ENCODE measurements at places on chromosomes 4 and X.

- no peak for DNase-seq
Measured at GRCh38 chr4:143291314-143291713, 45.4 kb upstream of the GAB1 start.

DNA sequence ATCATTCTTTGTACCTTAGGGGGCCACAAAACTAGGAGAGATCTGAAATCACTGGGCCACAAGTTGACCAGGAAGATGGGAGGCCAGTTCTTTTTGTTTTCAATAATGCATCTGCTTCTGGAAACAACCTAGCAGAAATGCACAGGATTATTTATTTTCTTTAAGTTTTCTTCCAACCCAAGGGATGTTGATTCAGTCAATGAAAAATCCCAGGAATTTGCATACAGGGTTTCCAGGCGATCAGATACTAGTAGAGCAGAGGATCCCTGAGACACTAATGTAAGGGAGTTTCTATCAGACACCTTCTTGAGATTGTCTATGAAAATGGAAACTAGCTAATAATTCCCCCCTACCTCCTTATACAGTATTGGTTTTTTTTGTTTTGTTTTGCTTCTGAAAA lies 7.4 kb downstream of the ATOH1 start:
- no peak for DNase-seq

- DNase-seq = no peak
Measured at GRCh38 chr4:107380836-107381438, 339.1 kb downstream of the PAPSS1 start.

GRCh38 chr4:32574803-32575202 lies 1854.6 kb downstream of the PCDH7 start:
- DNase-seq = no peak

DNA sequence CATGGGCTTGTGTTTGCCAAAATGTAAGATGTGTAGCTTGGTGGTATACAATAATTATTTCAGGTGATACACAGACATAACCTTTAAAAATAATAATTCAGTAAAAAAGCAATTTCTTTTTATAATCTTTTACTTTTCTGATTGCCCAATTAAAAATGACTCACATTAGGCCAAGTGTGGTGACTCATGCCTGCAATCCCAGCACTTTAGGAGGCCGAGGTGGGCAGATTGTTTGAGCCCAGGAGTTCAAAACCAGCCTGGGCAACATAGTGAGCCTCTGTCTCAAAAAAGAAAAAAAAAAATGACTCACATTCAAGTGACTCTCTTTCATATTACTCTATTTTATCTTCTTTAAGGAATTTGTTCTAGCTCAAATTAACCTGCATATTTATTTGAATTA lies 449.4 kb upstream of the HTR2C start:
- DNase-seq = no peak

DNA sequence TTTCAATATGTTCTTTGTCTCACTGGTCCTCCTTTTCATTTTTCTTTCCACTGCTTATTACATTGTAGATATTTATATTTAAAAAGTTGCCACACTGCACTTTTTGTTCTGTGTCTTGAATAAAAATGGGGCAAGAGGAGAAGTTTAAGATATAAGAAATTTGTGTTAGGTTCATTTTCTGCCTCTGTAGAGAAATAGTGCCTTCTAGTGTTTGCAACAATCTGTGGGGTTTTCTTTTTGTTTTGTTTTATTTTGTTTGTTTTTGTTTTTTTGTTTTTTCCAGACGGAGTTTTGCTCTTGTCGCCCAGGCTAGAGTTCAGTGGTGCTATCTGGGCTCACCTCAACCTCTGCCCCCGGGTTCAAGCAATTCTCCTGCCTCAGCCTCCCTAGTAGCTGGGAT lies 20.1 kb upstream of the SMIM14 start:
- DNase-seq = no peak

- peak; percentile 67 for DNase-seq
Measured at GRCh38 chr4:1053080-1053661, 41.7 kb downstream of the FGFRL1 start.

DNA sequence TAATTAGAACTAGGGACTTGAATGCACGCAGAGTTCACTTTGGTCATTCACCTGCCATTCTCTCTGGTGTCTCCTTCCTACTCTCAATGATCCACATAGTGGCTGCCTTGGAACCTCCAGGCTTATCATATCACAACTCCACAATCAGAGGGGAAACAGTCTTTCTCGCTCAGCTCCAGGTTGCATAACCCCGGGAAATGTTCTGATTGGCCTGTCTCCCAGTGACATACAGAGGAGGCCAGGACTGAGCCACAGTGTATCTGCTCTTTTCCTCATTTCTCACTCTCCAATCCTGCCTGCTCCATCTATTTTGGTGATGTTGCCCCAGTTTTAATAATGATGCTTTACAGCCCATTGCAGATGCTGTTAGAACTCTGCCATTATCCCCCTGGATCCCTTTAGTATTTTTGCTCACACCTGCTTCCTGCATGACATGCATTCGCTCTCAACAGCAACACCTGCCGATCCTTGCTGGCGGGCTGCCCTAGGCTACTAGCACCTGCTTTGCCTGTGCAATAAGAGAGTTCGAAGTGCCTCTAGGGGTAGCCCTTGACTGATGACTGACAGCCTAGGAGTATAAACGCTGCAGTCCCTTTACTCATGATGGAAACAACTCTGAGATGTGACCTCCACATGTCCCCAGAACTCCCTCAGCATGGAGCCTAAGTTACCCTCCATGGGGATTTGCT lies 211.3 kb upstream of the RPS6KA3 start:
- no peak for DNase-seq

DNA sequence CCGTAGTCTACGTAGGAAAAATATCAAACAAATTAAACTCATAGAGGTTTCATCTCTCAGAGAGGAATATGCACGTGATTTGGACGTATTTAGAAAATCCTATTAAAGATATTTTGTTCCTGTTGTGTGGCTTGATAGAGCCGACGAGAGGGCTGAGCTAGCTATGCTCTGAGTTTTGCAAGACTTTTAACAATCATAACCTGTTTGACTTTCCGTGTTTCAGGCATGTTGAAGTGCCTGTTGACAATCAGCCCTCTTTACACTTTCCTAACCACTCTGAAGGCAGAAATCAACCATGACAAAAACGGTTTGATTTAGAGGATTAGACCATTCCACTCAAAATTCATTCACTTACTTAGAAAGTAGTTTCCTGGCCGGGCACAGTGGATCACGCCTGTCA lies 297.3 kb downstream of the ASMT start:
- no peak for DNase-seq

- no peak for DNase-seq
Measured at GRCh38 chr4:177092807-177093206, 216.9 kb upstream of the NEIL3 start.

DNA sequence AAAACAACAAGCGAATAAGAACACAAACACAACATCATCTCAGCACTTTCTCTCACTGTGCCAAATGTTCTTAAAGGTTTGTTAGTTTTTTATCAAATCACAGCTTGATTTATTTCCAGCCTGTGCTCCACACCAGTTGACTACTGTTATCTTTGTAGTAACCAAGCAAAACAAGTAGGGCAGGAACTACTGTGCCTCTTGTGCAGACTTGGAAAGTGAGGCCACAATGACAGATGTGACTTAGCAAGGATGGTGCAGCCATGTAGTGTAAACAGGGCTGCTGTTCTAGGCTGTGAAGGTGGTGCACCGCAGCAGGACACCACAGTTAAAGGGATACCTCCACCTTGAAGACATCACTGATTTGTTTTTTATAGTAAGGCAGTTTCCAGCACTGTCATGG lies 170.0 kb downstream of the IL1RAPL1 start:
- DNase-seq = no peak

- no peak for DNase-seq
Measured at GRCh38 chr4:67912080-67912479, 28.3 kb upstream of the TMPRSS11D start.

DNA sequence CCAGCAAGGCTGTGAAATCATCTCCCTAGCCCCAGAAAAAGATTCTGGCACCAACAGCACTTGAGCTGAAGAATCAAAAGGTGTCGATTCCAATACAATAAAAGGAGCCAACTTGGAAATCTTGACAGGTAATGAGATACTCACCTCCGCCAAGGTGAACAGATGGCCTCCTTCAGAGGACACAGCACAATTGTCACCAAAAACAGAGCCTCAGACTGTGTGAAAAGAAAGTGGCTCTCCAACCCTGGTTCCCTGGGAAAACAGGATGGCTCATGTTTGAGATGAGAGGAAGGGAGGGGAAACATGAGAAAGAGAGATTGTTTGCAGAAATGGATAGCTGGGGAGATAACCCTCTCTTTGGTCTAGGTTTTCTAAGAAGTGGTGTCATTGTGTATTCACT lies 168.9 kb downstream of the HS3ST1 start:
- DNase-seq = no peak

- no peak for DNase-seq
Measured at GRCh38 chrX:70033348-70034051, 16.2 kb downstream of the AWAT2 start.

GRCh38 chr4:156778606-156779005 lies 193.0 kb downstream of the PDGFC start:
- no peak for DNase-seq

DNA sequence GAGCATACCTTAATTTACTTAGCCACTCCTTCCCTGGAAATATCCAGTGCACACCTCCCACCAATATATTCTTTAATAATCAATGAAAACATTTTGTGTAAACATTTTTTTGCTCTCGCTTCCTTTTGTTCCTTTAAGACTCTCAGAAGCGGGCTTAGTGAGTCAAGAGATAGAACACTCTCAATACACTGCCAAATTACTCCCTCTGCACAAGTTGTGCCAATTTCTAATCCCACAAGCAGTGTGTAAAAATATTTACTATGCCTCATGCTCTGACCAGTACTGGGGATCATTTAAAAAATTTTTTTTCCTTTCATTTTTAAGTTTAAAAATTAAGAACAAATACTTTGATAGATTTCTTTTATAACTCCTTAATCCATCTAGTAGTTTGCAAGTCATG lies 5.1 kb downstream of the MORF4L2 start:
- DNase-seq = no peak

DNA sequence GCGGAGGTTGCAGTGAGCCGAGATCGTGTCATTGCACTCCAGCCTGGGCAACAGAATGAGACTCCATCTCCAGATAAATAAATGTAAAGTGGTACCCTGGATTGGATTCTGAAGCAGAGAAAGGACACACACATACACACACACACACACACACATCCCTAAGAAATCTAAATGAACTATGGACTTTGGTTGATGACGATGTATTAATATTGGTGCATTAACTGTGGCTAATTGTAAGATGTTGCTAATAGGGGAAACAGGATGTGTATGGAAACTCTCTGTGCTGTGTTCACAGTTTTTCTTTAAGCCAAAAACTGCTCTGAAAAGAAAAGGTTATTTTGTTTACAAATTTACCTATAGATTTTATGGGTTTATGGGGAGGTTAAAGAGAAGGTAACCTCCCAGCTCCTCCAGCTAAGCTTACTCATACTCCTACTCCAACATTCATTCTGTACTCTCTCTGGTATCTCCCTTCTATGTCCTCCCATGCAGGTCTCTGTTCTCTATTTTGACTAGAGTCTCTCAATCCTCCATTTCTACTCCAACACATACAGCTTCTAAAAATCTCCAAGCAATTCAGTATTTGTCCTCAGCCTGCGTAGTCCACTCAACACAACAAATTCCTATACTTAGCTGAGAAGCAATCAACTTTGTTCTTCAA lies 46.5 kb upstream of the RELL1 start:
- DNase-seq = no peak

GRCh38 chr4:100948911-100949310 lies 398.4 kb downstream of the PPP3CA start:
- DNase-seq = no peak

GRCh38 chr4:38092701-38093100 lies 132.5 kb downstream of the PTTG2 start:
- no peak for DNase-seq

DNA sequence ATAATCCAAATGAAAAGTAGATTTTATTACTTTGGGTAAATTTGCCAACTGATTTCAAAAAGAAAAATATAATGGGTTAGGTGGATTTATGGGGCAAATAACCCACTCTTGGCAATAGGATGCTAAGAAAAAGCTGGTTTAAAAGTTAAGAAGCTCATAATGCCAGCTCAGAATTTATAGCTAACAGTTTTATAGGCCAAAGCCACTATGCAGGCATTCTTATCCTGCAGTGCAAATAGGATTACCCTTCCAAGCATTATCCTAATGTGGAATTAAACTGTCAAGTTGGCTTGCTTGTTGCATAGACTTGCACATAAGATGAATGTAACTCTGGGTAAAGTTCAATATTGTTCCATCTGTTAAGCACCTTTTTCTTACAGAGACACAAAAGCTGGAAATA lies 703.0 kb downstream of the PCDH18 start:
- no peak for DNase-seq

- DNase-seq = no peak
Measured at GRCh38 chrX:130468395-130468923, 66.7 kb downstream of the RBMX2 start.

DNA sequence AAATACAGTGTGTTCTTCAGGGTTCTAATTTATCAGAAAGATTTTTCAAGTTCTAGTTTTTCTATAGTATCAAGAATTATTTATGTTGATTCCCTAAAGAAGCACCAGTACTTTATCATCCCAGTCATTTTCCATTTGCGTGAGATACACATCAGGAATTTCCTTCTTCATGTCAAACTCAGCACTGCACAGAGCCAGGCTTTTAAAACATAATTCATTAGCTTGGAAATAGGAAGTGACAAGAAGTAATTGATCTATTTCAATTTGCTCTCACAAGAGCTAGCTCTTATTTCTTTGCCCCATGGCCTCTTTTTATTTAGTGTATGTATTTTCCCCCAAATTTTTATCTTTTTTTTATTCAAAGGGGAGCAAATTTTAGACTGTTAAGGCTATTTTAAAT lies 13.0 kb upstream of the SLC10A4 start:
- DNase-seq = no peak

DNA sequence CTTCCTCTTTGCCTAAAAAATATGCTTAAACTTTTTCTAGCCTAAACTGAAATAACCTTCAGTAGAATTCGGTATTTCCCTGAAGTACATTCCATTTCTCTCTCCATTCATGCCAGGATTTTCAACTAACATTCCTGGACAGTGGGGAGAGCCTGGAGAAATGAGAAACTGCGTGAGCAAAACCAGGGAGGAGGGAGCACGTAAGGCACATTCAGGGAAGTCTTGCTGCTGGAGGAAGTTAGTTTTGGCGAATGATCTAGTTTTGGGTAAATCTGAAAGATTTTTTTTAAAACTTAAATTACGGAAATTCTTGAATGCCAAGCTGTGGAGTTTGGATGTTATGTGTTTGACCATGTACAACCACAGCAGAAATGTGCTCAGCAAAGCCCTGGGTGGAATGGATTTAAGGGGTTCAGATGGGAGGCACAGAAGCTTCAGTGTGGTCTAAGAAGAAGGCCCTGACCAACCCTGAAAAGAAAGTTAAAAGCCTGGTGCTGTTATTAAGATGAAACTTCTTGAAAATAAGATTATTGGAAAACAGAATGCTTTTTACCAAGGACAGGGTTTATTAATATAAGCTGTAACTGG lies 347.8 kb downstream of the ANK2 start:
- DNase-seq = peak; percentile 82

DNA sequence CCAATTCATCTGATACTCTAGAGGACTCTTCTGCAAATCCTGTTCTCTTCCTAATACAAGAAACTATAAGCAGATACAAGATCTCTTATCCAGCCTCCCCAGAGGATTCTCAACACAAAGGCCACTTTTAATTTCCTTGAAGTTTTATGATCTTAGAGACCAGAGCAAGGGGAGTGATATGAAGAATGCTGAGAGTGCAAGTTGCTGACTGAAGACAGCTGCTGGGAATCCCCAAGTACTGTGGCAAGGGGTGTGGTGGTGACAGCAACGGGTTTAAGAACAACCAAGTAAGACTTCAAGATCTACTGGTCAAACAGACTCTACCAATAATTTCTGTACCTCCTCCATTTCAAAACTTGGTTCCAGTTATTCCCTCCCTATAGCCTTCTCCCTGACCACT lies 7.0 kb downstream of the AMMECR1 start:
- DNase-seq = no peak
